Calu3 (cell line): ENCODE measurements at places on chromosomes 1 and 21. TPM values are rescaled to one million over a fixed set of nuclear protein-coding genes. Genes with fewer than 3 reads are reported as not detected.
A peak's percentile ranks its signal among the peaks of the same experiment; 100 is the strongest.

- H3K27ac ChIP-seq, result peak overlapping the region; percentile 76
- no peaks in the 10 kb centered on the region for H3K36me3 ChIP-seq
- peaks cover 20% of the 10 kb centered on the region for H3K27me3 ChIP-seq
- peak; percentile 90 for DNase-seq
Measured at GRCh38 chr1:209692745-209693504, 11.7 kb upstream of the HSD11B1 start.

The ELAPOR1 gene
- 0.45 TPM in 1 of 2 replicates, not detected in the other for total RNA-seq

DNA sequence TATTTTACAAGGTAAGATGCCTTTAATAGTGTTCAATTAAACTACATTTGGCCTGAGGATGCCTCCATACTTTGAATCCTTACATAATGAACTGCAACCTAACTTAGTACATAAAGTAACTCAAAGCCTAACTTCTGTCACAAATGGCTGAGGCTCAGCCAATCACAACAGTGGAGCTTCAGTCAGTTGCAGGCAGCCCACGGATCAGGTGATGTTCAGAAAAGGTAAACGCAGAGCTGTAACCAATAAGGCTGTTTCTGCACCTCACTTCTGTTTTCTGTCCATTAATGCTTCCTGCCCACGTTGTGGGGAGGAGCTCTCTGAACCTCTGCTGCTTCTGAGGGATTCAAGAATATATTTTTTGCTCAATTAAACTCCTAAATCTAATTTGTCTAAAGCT, 94.8 kb upstream of the KIAA0040 start:
- DNase-seq, result no peak
- H3K27me3 ChIP-seq, result peaks cover 14% of the 10 kb centered on the region
- H3K4me3 ChIP-seq, result no peak overlapping the region
- no peaks in the 10 kb centered on the region for H3K4me1 ChIP-seq
- H3K27ac ChIP-seq, result no peak overlapping the region

The PRAMEF26 gene
- not detected in 2 replicates for total RNA-seq

The MAP3K21 gene
- 22.5 and 33.6 TPM in 2 replicates for total RNA-seq

The MYOM3 gene
- 0.42 and 1.0 TPM in 2 replicates for total RNA-seq

DNA sequence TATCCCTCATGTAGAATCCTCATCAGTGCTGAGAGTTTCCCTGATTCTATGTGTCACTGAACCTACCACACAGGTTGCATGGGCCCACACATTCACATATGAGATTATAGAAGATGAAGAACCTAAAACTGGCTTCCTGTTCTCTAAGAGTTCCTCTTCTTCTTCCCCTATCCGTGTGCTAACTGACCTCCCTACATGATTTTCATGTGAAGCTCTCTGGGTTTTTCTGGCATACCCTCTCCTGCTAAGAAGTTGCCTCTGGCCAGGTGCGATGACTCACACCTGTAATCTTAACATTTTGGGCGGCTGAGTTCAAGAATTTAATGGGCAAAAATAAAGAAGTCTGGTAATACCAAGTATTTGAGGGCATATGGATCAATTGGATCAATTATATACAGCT, 5.5 kb upstream of the CD244 start:
- H3K4me1 ChIP-seq, result peaks cover 14% of the 10 kb centered on the region
- no peaks in the 10 kb centered on the region for H3K36me3 ChIP-seq
- no peak overlapping the region for H3K4me3 ChIP-seq

DNA sequence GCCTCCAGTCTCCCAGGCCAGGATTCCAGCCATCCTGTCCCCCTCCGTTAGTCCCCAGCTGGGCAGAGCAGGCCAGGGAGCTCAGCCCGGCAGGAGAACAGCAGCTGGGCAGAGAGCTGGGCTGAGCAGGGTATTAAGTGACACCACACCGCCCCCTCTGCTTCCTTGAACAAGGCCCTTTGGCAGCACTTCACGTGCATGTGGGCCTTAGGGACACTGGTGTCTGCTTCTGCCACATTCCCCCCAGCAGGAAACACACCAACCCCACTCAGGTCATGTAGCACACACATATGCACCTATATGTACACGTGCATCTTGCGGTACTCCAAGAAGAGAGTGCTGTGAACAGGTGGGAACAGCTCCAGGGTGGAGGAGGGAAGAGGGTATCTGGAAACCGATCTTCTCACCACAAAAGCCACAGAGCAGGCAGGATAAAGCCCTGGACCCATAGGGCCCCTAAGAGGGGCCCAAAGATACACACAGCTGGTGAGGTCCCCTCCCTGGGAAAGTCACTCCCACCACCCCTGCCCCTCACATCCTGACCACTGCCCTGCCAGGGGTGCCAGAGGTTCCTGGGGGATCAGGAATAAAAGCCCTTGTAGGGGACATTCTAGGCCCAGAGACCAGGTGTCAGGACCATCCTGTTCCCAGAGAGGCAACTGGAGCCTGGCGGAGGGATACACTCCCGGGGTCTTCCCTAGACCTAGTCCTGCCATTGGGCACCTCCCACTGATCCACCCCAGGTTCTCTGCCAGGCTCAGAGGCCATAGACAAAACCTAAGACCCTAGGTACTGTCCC, 4.5 kb downstream of the EPHA2 start:
- H3K4me3 ChIP-seq, result peak overlapping the region; percentile 84
- no peaks in the 10 kb centered on the region for H3K27me3 ChIP-seq
- H3K27ac ChIP-seq, result peak overlapping the region; percentile 68
- peaks cover 99% of the 10 kb centered on the region for H3K36me3 ChIP-seq

GRCh38 chr1:228035844-228036243, 29.0 kb downstream of the WNT3A start:
- no peaks in the 10 kb centered on the region for H3K36me3 ChIP-seq
- H3K4me3 ChIP-seq, result no peak overlapping the region
- peaks cover 50% of the 10 kb centered on the region for H3K27me3 ChIP-seq
- H3K4me1 ChIP-seq, result no peaks in the 10 kb centered on the region
- DNase-seq, result no peak

GRCh38 chr1:234582186-234582585, 27.8 kb downstream of the IRF2BP2 start:
- no peak overlapping the region for H3K27ac ChIP-seq
- H3K4me1 ChIP-seq, result peaks cover 7% of the 10 kb centered on the region
- no peaks in the 10 kb centered on the region for H3K27me3 ChIP-seq

DNA sequence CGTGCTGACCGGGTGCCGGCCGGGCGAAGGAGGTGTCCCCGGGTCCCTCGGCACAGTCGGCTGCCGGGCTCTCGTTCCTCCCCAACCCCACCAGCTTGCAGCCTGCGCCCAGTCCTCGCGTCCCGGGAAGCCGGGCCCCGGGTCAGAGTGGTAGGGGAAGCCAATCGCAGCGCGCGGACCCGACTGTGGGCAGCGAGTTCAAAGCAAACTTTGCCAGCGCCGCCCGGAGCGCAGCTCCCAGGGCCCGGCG, 328 bp downstream of the MYCL start:
- peaks cover 12% of the 10 kb centered on the region for H3K4me1 ChIP-seq
- H3K4me3 ChIP-seq, result peak overlapping the region; percentile 86
- H3K27me3 ChIP-seq, result peaks cover 61% of the 10 kb centered on the region
- H3K27ac ChIP-seq, result no peak overlapping the region

The CYP4Z1 gene
- not detected in 2 replicates for total RNA-seq

DNA sequence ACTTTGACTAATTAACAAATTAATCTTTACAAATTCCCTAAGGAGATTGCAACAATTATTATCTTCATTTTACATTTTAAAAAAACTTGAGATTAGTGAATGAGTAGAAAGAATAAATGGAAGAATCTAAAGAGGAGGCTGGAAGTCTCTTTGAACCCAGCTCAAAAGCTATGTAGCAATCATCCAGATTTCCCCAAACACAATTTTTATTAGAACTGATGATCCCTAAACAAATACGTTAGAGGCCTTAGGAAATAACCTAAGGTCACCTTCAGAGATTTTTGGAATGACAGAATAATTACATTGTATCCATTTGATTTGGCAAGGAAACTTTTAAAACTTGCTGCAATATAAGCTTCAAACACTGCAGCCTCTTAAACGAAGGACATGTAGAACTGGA, 242.4 kb upstream of the LYPLAL1 start:
- DNase-seq, result no peak
- no peak overlapping the region for H3K4me3 ChIP-seq
- no peak overlapping the region for H3K27ac ChIP-seq
- peaks cover 17% of the 10 kb centered on the region for H3K4me1 ChIP-seq
- H3K27me3 ChIP-seq, result no peaks in the 10 kb centered on the region
- H3K36me3 ChIP-seq, result no peaks in the 10 kb centered on the region

GRCh38 chr21:34148826-34149558, 75.6 kb downstream of the MRPS6 start:
- DNase-seq, result no peak
- no peak overlapping the region for H3K4me3 ChIP-seq
- peaks cover 13% of the 10 kb centered on the region for H3K36me3 ChIP-seq
- H3K4me1 ChIP-seq, result peaks cover 12% of the 10 kb centered on the region
- no peak overlapping the region for H3K27ac ChIP-seq

DNA sequence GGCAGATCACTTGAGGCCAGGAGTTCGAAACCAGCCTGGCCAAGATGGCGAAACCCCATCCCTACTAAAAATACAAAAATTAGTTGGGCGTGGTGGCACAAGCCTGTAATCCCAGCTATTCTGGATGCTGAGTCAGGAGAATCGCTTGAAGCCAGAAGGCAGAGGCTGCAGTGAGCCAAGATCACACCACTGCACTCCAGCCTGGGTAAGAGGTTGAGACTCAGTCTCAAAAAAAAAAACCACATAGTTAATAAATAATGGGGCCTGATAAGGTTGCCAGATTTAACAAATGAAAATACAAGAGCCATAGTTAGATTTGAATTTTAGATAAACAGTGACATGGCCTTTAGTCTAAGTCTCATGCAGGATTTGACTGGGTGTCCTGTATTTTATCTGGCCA, 175.7 kb downstream of the ZZZ3 start:
- no peaks in the 10 kb centered on the region for H3K4me1 ChIP-seq
- no peaks in the 10 kb centered on the region for H3K36me3 ChIP-seq
- peak; percentile 35 for DNase-seq
- no peak overlapping the region for H3K27ac ChIP-seq
- no peak overlapping the region for H3K4me3 ChIP-seq

GRCh38 chr1:31769720-31770390, 5.7 kb upstream of the ADGRB2 start:
- no peak for DNase-seq
- peaks cover 8% of the 10 kb centered on the region for H3K4me1 ChIP-seq
- H3K36me3 ChIP-seq, result no peaks in the 10 kb centered on the region
- no peak overlapping the region for H3K4me3 ChIP-seq

- no peak for DNase-seq
- peaks cover 23% of the 10 kb centered on the region for H3K4me1 ChIP-seq
- H3K27ac ChIP-seq, result no peak overlapping the region
- H3K4me3 ChIP-seq, result no peak overlapping the region
Measured at GRCh38 chr21:35395728-35396127, 346.6 kb upstream of the RUNX1 start.

- peaks cover 28% of the 10 kb centered on the region for H3K4me1 ChIP-seq
- H3K36me3 ChIP-seq, result peaks cover 53% of the 10 kb centered on the region
- H3K4me3 ChIP-seq, result peak overlapping the region; percentile 81
Measured at GRCh38 chr1:43358121-43358745, 548 bp upstream of the CDC20 start.

DNA sequence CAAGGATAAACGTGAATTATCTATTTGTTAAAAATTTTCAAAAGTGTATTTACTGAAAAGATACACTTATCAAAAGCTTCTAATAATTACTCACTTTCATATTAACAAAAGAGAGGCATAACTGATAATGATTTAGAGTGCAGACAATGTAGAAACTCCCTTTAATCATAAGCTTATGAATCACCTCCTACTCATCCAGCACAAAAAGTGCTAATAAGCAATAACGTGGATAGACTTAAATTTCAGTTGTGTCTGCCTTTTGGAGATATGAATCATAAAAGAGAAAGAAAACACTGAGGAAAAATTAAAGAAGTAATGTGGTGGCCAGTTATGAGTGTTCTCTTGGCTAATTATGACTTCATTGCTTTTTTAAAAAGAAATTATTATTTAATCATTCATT, 827.6 kb upstream of the B3GALT2 start:
- no peak for DNase-seq
- no peaks in the 10 kb centered on the region for H3K27me3 ChIP-seq
- no peak overlapping the region for H3K27ac ChIP-seq
- no peaks in the 10 kb centered on the region for H3K4me1 ChIP-seq
